ENCODE measurements at places on chromosomes 6 and 20.

GRCh38 chr6:44576132-44576631 lies 188.7 kb downstream of the CDC5L start:
- no peak for DNase-seq

- no peak for DNase-seq
Measured at GRCh38 chr6:84462698-84463097, 235.3 kb upstream of the CEP162 start.

DNA sequence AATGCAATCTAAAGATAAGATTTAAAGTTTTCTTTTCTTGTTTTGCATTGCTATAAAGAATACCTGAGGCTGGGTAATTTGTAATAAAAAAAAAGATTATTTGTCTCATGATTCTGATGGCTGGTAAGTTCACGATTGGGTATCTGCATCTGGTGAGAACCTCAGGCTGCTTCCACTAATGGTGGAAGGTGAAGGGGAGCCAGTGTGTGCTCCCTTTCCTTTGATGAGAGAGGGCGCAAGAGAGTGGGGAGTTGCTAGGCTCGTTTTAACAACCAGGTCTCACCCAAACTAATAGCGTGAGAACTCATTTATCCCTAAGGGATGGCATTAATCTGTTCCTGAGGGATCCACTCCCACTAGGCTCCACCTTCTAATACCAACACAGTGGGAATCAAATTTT lies 353.2 kb downstream of the BTBD3 start:
- DNase-seq = no peak

- DNase-seq = no peak
Measured at GRCh38 chr20:9487231-9487630, 27.2 kb upstream of the LAMP5 start.

- DNase-seq = no peak
Measured at GRCh38 chr20:49712118-49712517, 1.6 kb downstream of the B4GALT5 start.

DNA sequence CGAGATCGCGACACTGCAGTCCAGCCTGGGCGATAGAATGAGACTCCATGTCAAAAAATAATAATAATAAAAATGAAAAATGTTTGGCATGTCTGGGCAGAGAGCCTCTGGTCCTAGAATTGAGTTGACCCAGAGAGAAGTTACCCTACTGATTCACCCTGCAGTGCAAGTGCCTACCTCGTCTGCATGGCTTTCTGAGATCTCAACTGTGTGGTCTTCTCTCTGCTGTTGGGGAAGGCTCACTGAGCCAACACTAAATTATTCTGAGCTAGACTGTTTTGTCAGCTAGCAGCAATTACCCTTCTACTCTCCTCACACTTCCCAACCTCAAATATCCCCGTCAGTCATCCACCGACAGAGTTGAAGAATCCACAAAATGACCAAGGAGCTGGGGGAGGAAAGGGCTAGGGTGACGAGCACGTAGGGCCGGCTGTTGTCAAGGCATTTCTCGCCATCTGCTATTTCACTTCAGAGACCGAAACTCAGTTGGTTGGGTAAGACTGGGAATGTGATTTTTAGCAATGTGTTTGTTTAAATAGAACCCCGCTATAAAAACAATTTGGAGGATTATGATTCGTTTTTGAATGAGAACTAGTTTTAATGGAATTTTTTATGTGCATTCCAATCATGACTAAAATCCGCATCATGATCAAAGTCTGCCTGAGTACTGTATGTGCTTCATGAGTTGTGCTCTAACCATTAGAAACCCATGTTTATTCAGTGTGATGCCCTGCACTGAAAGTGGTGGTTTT lies 9.4 kb downstream of the MAS1 start:
- no peak for DNase-seq

DNA sequence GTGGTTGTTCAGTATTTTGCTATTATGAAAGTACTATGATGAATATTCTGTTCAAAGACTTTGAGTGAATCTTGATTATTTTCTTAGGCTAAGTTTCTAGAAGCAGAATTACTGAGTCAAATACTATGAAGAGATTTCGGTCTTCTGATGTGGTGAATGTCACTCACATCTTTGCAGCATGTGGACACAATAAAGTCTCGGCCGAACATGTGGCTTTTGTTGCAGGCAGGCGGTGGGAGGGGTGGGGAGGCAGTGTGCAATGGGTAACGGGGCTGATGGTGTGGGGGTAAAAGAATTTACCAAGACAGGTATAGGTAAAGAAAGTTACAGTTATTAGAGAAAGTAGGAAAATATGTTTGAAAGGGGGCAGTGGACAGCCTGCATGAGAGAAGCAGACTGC lies 156.4 kb upstream of the DTNBP1 start:
- DNase-seq = no peak

Data from cortex of kidney (tissue), 1 donor.